ENCODE measurements at places on chromosomes 6 and 20. TPM values are rescaled to one million over a fixed set of nuclear protein-coding genes. Genes with fewer than 3 reads are reported as not detected.

CRYBG1 gene
- 124 TPM for total RNA-seq

PREX1 gene
- 7.6 TPM for total RNA-seq

TRIM15 gene
- total RNA-seq: 4.3 TPM

RXRB gene
- 26.6 TPM for total RNA-seq

CTAGE9 gene
- total RNA-seq: not detected

FNDC1 gene
- 1.3 TPM for total RNA-seq

GPR6 gene
- not detected for total RNA-seq

MCHR2 gene
- not detected for total RNA-seq

C6orf52 gene
- not detected for total RNA-seq

PAK5 gene
- 0.27 TPM for total RNA-seq

SLC32A1 gene
- total RNA-seq: not detected

TMEM217 gene
- total RNA-seq: 0.76 TPM

MAS1L gene
- not detected for total RNA-seq

CCN2 gene
- 146 TPM for total RNA-seq

CD93 gene
- 44.3 TPM for total RNA-seq

HLA-DRB1 gene
- 65.7 TPM for total RNA-seq

Measured in lower leg skin (tissue), 4 donors.